Hippocampal formation (tissue), 2 donors: ENCODE measurements at places on chromosomes 11 and 22.

DNA sequence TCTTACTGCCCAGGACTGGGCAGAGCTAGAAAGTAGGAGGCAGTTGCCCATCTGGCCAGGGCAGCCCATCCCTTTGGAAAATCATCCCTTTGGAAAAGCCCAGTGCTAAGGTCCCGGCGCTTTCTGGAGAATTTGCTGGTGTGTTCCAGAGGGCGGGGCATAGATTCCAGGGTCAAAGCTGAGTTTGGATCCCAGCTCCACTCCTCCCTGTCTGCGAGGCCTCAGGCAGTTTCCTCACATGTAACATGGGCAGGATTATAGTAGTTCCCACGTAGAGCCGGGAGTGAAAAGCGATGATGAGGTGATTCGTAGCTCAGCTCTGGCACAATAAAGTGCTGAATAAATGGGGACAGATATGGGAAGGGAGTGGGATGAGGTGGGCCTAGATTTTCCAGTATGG is 31.4 kb upstream of the LRRC10B start:
- DNase-seq, result no peak

DNA sequence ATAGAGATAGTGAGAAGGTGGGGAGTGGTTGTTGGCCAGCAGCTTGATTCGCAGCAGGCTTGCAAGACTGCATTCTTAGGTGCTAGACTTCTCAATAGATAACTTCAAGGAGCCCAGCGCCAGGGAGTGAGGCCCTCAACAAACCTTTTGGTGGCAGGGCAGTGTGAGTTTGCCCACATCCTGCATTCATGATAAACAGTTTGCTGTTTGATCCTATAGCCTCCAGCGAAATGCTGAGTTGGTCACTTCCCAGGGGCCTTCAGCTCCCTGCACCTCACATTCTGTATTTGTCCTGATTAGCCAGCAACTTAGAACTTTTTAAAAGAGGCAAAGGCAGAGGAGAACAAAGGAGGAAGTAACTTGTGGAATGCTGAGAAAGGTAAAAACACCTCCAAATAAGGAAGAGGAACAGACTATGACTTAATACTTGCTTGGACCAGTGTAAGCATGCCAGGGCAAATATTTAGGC is 25.1 kb downstream of the OR10A6 start:
- no peak for DNase-seq

- DNase-seq, result no peak
Observed at GRCh38 chr11:269146-269890, 8.9 kb upstream of the NLRP6 start.

- no peak for DNase-seq
Observed at GRCh38 chr11:44873537-44873936, 77.1 kb downstream of the TP53I11 start.

- DNase-seq, result no peak
Observed at GRCh38 chr22:19916006-19916405, 25.6 kb upstream of the COMT start.

DNA sequence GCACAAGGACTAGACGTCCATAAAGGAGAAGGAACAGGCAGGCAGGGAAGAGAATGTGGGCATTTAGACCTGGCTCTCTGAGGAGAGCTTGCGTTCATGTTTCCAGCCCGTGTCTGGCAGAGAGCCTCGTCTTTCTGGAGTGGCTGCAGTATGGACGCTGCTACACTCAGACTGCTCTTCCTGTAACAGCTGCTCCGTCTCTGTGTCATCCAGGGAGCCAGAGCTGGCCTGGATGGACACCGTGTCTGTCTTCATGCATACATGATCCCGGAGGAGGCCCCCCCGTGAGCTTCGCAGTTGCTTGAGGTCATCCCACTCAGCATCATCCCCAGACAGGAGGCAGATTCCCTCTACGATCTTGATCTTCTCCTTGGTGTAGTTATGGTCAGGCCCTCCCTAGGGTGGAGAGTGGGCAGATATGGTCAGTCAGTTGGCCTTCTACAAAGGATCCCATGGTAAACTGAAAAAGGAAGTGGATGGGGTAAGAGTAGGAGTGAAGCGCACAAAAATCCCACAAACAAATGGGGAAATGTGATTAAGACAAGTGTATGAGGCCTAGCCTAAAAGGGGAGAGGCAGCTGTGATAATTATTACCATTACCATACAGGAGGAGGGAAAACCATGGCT is 13.0 kb upstream of the CKAP5 start:
- no peak for DNase-seq

GRCh38 chr11:329886-330253 is 9.2 kb upstream of the IFITM3 start:
- no peak for DNase-seq

- DNase-seq, result no peak
Observed at GRCh38 chr22:19914201-19914943, 27.2 kb upstream of the COMT start.

- DNase-seq, result no peak
Observed at GRCh38 chr11:46339816-46340215, 7.4 kb upstream of the DGKZ start.

- no peak for DNase-seq
Observed at GRCh38 chr11:66957971-66958231, 282 bp downstream of the PC start.

DNA sequence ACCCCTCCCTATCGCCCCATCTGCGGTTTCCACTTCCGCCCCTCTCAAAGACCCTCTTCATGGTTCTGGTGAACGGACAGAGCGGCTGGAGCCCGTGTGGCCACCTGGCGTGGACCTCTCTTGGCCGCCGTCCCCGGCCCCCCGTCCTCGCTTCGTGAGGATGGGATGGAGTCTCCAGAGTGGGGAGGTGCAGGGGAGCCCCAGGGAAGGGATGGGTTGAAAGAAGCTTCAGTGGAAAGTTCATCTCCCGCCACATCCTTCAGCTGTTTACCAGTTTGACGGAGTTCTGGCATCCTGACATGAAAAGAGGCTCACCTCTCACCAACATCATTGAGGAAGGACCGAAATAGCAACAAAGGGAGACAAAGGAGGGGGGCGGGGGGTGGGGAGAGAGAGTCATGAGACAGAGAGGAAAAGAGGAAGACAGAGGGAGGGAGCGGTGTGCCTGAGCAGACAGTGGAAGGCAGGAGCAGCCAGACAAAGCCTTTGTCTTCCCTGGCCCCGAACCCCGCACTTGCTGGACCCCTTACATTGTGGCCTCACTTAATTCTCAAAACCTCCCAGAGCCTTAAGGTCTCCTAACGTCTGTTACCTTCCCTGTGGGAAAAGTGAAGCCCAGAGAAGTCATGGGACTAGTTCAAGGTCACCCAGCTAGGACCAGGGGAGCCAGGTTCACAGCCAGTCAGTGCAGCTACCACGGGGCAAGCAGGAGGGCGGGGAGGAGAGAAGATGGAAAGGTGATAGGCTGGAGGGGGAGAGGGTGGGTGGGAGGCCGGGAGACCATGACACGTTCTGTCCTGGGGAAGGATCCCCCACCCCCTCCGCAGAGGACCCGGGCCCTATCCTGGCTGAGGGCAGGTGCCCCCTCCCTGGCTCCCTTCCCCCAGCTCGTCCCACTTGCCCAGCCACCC is 54.9 kb downstream of the CD6 start:
- no peak for DNase-seq

- no peak for DNase-seq
Observed at GRCh38 chr22:37843741-37844089, 419 bp downstream of the ANKRD54 start.

- DNase-seq, result no peak
Observed at GRCh38 chr11:94171693-94172440, 43.2 kb downstream of the PANX1 start.

- peak; percentile 18 for DNase-seq
Observed at GRCh38 chr11:107545101-107545514, 20.4 kb downstream of the ALKBH8 start.

DNA sequence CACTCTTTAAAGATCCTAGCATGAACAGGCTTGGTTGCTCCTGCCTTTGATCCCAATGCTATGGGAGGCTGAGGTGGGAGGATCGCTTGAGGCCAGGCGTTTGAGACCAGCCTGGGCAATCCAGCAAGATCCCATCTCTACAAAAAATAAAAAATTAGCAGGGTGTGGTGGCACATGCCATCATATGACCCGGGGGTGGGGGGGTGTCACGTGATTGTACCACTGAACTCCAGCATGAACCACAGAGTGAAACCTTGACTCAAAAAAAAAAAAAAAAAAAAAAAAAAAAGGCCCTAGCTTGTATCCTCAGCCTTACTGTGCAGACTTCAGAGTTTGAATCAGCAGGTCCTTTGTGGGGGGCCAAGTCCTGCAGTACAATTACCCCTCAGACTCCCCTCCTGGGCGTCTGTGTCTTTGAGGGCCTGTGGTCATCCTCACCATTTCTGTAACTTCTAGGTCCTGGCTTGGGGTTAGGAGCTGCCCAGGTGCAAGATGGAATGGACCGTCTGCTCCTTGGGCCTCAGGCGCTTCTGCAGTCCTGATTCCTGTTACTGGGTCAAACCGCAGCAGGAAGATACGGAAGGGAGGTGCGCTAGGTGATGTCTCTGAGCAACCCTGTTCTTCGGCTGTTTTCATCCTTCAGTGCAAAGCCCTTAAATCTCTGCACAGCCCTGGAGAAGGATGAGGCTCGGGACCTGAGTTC is 208.1 kb downstream of the CTTN start:
- DNase-seq, result no peak

GRCh38 chr11:111975076-111975806 is 38.1 kb downstream of the DIXDC1 start:
- DNase-seq, result no peak

DNA sequence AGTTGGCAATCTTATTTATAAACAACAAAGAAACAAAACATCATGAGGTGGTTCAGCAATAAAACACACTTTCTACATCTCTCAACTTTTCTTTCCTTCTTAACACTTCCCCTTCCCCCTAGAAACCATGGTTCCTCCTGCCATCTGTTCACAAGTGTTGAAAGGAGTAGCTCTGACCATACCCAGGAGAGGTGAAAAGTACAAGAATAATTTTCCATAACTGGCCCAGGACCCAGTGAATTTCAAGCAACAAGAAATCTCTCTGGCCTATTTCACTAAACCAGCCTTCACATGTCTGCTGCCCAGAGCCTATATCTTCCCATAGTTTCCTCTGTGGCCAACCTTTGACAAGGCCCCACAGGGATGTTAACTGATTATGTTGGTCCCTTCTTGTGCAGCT is 98.2 kb upstream of the CEP126 start:
- no peak for DNase-seq

DNA sequence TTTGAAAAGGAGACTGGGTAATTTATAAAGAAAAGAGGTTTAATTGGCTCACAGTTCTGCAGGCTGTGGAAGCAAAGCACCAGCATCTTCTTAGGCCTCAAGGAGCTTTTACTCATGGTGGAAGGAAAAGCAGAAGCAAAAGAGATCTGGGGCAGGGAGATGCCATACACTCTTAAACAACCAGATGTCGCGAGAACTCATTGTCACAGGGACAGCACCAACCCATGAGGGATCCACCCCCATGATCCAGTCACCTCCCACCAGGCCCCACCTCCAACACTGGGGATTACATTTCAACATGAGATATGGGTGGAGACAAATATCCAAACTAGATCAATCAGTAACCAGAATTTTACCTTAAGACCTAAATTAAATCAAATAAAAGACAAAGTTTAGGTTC is 87.2 kb downstream of the C11orf91 start:
- no peak for DNase-seq
